ENCODE measurements at places on chromosomes 12 and 14. TPM values are rescaled to one million over a fixed set of nuclear protein-coding genes. Genes with fewer than 3 reads are reported as not detected.

GRCh38 chr12:15527201-15528080 is 205.1 kb downstream of the PTPRO start:
- DNase-seq, result peak; percentile 23
- H3K4me1 ChIP-seq, result no peaks in the 10 kb centered on the region
- no peaks in the 10 kb centered on the region for H3K36me3 ChIP-seq
- no peak overlapping the region for H3K27ac ChIP-seq

DNA sequence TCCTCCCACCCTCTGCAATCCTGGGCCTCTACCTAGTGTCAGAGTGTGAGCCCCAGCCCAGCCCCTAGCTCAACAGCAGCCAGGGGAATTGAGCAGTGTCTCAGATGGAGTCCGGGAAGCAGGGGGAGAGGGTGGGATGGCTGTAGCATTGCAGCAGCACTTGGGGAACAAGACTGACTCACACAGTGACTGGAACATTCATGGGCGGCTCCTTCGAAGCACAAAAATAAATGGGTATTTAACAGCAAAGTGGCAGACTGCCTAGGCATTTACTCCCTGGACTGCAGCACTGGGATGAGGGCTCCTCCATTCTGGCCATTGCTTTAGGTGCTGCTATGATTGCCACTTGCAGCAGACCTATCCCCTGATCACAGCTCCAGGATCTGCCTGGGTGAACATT is 46.0 kb upstream of the STK38L start:
- H3K36me3 ChIP-seq, result no peaks in the 10 kb centered on the region
- H3K4me3 ChIP-seq, result no peak overlapping the region
- H3K4me1 ChIP-seq, result peaks cover 31% of the 10 kb centered on the region
- peak overlapping the region; percentile 65 for H3K27ac ChIP-seq
- no peak for DNase-seq

GRCh38 chr14:96267336-96267735 is 11.3 kb downstream of the BDKRB1 start:
- H3K36me3 ChIP-seq, result no peaks in the 10 kb centered on the region
- H3K4me3 ChIP-seq, result no peak overlapping the region
- peaks cover 6% of the 10 kb centered on the region for H3K27me3 ChIP-seq
- no peak overlapping the region for H3K27ac ChIP-seq
- DNase-seq, result no peak

DNA sequence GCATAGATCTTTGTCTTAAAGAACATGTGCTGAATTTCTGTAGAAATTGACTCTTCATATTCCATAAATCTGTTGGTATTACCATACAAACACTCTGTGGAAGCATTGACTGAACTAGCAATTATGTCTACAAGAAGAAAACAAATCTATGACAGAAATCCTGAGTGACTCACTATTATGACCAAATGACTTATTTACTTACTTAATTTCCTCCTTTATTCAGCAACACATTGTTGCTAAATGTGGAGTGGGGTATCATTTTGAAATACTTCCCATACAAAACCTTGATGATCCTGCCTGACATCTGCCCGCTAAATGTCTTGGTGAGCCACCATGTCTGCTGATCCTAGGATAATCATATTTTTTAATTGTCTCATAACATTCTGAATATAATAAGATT is 99.1 kb upstream of the SLCO1C1 start:
- no peak overlapping the region for H3K4me3 ChIP-seq
- no peaks in the 10 kb centered on the region for H3K36me3 ChIP-seq
- H3K4me1 ChIP-seq, result peaks cover 2% of the 10 kb centered on the region
- no peak for DNase-seq
- H3K27ac ChIP-seq, result no peak overlapping the region

Gene ASIC1
- total RNA-seq, result 0.66 TPM

GRCh38 chr12:74599932-74600331 is 62.3 kb downstream of the ATXN7L3B start:
- H3K36me3 ChIP-seq, result no peaks in the 10 kb centered on the region
- H3K27ac ChIP-seq, result no peak overlapping the region
- H3K27me3 ChIP-seq, result no peaks in the 10 kb centered on the region

DNA sequence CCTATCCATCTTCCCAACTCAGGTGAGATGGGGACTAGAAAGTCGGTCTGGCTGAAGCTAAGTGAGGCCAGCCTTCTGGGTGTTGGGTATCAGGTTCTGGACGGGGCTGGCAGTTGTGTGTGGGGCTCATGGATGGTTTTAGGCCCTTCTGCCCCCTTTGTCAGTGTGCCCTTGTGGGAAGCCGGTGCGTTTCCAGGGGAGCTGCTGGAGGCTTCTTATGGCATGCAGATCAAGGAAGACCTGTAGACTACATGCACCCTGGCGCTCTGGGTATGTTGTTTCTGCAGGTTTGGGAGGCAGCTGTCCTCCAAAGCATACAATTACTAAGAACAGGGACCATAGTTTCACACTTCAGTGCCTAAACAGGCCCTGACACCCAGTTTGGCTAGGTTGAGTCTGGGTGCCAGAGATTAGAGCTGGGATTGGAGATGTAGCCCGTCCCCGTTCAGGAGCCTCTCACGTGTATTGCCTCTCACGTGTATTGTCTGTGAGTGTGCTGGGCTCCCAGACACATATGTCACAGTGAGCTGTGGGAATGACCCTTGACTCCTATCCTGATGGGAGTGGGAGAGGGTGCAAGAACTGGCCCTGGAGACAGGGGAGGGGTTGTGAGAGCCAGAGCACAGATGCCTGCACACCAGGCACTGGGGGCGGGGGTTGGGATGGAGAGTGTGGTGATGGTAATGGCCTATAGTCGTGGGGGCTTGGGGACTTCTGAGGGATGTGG is 84.4 kb downstream of the SLC25A47 start:
- H3K4me3 ChIP-seq, result no peak overlapping the region
- no peak overlapping the region for H3K27ac ChIP-seq
- DNase-seq, result no peak
- H3K4me1 ChIP-seq, result peaks cover 11% of the 10 kb centered on the region
- no peaks in the 10 kb centered on the region for H3K36me3 ChIP-seq

GRCh38 chr12:32737715-32738114 is 18.0 kb downstream of the YARS2 start:
- H3K27me3 ChIP-seq, result no peaks in the 10 kb centered on the region
- H3K27ac ChIP-seq, result no peak overlapping the region
- H3K36me3 ChIP-seq, result peaks cover 94% of the 10 kb centered on the region
- H3K4me1 ChIP-seq, result peaks cover 18% of the 10 kb centered on the region
- no peak for DNase-seq
- no peak overlapping the region for H3K4me3 ChIP-seq

GRCh38 chr12:113634982-113635381 is 163.3 kb upstream of the LHX5 start:
- H3K27ac ChIP-seq, result no peak overlapping the region
- H3K36me3 ChIP-seq, result no peaks in the 10 kb centered on the region
- DNase-seq, result no peak

GRCh38 chr12:30420561-30420960 is 275.1 kb downstream of the IPO8 start:
- H3K4me1 ChIP-seq, result peaks cover 6% of the 10 kb centered on the region
- no peak for DNase-seq
- H3K27me3 ChIP-seq, result no peaks in the 10 kb centered on the region
- no peak overlapping the region for H3K4me3 ChIP-seq
- H3K27ac ChIP-seq, result no peak overlapping the region
- no peaks in the 10 kb centered on the region for H3K36me3 ChIP-seq

- no peaks in the 10 kb centered on the region for H3K4me1 ChIP-seq
- no peak for DNase-seq
- H3K4me3 ChIP-seq, result no peak overlapping the region
- no peak overlapping the region for H3K27ac ChIP-seq
- peaks cover 28% of the 10 kb centered on the region for H3K36me3 ChIP-seq
Observed at GRCh38 chr12:40286583-40286982, 61.8 kb downstream of the LRRK2 start.

DNA sequence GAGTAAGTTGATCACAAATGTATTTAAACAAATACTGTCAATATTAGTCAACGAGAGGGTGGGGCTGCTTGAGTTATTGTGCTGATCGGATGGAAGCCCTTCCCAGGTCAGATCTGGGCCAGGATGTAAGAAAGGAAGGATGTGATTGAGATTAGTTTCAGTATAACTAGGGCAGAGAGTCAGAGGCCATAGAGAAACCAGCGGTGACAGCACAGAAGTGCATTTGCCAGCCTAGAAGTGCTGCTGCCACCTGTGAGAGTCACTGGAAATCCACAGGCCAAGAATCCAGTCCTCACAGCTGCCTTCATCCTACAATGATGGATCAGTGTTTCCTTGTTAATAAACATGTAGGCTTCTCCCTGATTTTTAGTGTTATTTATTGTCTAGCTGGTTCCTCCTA is 9.8 kb upstream of the FERMT2 start:
- peak; percentile 17 for DNase-seq
- H3K27ac ChIP-seq, result peak overlapping the region; percentile 70
- no peak overlapping the region for H3K4me3 ChIP-seq
- H3K36me3 ChIP-seq, result no peaks in the 10 kb centered on the region

DNA sequence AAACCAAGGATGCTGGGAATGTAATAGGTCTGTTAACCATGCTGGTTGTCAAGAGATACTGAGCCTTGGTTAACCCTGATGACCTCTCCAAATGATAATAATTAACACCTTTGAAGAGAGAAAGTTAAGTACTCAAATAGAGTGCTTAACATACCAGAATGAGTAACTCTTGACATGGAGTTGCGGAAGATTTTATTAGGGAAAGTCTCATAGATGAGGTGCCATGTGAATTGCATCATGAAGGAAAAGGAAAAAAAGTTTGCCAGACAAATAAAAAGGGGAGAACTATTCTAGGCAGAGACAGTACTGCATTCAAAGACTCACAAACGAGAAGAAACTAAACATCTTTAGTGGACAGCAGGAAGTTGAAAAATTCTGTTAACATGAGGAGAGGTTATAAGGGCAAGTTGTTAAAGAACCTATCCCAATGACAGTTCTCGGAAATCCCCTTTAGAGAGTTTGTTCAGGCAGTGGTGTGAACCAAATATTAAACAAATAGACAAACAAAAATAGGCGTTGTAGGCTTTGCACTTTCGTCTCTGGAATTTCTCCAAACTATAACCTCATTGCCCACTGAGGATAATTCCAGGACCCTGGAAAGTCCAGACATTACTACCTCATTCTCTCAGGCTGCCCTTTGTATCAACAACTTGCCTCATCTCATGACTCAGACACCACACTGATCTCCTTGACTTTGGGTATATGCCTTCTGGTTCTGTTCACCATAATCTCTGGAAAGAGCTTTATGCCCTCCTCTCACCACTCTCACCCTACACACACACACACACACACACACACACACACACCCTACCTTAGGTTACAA is 435.0 kb downstream of the GXYLT1 start:
- no peaks in the 10 kb centered on the region for H3K27me3 ChIP-seq
- no peak overlapping the region for H3K4me3 ChIP-seq
- no peak for DNase-seq

- H3K27me3 ChIP-seq, result no peaks in the 10 kb centered on the region
- H3K4me3 ChIP-seq, result no peak overlapping the region
- peak overlapping the region; percentile 51 for H3K27ac ChIP-seq
Observed at GRCh38 chr12:12992418-12993130, 7.5 kb downstream of the HEBP1 start.

GRCh38 chr12:116399055-116399454 is 121.6 kb upstream of the MED13L start:
- no peak overlapping the region for H3K4me3 ChIP-seq
- H3K27me3 ChIP-seq, result no peaks in the 10 kb centered on the region
- no peaks in the 10 kb centered on the region for H3K4me1 ChIP-seq
- no peak for DNase-seq
- no peaks in the 10 kb centered on the region for H3K36me3 ChIP-seq

Gene CATSPERB
- total RNA-seq, result 0.55 TPM

Gene SDS
- total RNA-seq, result not detected

DNA sequence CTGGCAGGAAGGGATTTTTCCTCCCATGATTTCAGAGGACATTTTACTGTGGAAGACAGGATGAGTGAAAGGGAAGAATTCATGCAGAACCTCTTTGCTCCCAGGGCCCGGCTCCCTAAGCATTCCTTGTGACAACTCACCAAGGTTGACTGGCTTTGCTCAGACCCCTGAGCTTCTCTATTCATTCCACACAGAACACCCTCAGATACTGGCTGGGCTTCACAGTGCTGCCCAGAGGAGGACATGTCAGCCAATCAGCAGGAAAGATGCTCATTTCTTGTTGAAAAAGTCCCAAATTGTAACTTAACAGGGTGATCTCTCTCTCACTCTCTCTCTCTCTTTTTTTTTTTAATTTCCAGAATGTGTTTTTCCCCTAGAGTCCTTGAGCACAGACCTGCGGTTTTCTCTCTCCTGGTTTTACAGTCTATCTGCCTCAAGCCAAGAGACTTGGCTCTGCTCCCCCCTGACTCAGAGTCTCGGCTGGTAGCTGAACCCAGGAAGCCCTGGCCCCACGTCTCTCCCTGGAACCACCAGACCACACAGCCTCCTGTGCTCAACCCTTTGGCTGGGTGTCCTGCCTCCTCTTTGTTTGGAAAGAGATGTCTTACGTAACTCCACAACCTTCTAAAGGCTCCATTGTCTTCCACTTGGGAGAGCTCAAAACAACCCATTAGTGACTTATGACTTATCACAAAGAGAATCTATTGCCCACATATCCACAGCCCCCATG is 43.9 kb downstream of the SSPN start:
- H3K4me1 ChIP-seq, result no peaks in the 10 kb centered on the region
- DNase-seq, result peak; percentile 38
- H3K27me3 ChIP-seq, result no peaks in the 10 kb centered on the region
- peak overlapping the region; percentile 42 for H3K27ac ChIP-seq
- no peaks in the 10 kb centered on the region for H3K36me3 ChIP-seq

DNA sequence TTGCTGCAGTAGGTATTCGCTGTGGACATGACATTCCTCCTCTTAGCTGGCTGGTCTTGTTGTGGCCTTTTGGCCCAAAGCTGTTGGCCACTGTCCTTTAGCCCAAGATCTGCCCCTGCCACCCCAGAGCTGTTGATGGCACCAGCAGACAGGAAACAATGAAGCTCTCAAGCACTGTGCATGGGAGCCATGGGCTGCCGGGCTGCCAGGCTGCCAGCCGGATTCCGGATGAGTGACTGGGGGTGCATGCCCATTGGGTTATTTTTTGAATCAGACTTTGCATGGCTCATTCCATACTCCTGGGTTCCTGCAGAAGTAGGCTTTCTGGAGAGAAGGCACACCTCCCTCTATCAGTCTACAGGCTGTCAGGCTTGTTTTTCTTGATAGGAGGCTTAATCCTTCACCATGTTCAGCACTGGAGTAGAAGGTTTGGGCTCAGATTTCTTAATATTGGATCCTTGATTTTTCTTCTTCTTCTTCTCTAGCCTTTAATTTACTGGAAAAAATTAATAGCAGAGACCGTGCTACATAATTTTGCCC is 32.4 kb downstream of the MAX start:
- H3K27ac ChIP-seq, result no peak overlapping the region
- no peaks in the 10 kb centered on the region for H3K27me3 ChIP-seq
- H3K36me3 ChIP-seq, result peaks cover 71% of the 10 kb centered on the region
- peaks cover 57% of the 10 kb centered on the region for H3K4me1 ChIP-seq
- H3K4me3 ChIP-seq, result no peak overlapping the region
- no peak for DNase-seq

Gene KRT79
- total RNA-seq, result not detected

Data from heart right ventricle (tissue), 16 donors.